ENCODE measurements at places on chromosomes 6 and 20.

DNA sequence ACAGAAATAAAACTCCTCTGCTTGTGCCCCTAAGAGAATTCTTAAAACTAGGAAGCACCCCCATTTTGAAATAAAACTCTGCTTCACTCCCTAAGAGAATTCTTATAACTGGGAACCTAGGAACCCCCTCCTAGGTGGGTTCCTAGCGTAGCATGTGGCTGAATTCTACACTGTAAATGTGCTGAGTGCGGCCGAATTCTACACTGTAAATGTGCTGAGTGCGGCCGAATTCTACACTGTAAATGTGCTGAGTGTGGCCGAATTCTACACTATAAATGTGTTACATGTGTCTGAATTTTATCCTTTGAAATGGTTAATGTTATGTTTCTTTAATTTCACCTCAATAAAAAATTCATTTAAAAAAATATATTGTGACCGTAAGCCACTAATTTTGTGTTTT is 79.3 kb downstream of the PSMB1 start:
- no peak for DNase-seq

GRCh38 chr6:96532399-96532798 is 10.8 kb downstream of the UFL1 start:
- no peak for DNase-seq

GRCh38 chr6:157631838-157632614 is 191.0 kb upstream of the SNX9 start:
- DNase-seq, result no peak

- DNase-seq, result no peak
Measured at GRCh38 chr6:90739339-90739738, 152.5 kb upstream of the MAP3K7 start.

GRCh38 chr20:54065601-54066038 is 4.8 kb downstream of the BCAS1 start:
- DNase-seq, result no peak

DNA sequence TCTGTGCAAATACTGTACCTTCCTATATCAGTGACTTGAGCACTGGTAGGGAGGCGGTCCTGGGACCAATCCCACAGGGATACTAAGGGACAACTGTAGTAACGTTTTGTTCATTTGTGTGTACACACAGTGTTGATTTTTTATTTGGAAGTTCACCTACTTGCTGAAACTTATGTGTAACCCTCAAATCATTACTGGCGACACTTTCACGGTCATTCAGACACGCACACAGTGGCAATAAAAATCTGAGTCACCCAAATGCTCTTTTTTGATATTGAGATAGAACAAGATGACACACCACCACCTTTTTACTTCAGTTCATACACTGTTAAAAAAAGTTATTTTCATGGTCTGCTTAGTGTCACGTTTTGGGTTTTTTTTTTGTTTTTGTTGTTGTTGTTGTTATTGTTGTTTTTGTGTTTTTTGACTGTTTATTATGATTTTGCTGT is 79.8 kb downstream of the QKI start:
- no peak for DNase-seq

- no peak for DNase-seq
Measured at GRCh38 chr20:53574819-53575218, 18.8 kb downstream of the ZNF217 start.

DNA sequence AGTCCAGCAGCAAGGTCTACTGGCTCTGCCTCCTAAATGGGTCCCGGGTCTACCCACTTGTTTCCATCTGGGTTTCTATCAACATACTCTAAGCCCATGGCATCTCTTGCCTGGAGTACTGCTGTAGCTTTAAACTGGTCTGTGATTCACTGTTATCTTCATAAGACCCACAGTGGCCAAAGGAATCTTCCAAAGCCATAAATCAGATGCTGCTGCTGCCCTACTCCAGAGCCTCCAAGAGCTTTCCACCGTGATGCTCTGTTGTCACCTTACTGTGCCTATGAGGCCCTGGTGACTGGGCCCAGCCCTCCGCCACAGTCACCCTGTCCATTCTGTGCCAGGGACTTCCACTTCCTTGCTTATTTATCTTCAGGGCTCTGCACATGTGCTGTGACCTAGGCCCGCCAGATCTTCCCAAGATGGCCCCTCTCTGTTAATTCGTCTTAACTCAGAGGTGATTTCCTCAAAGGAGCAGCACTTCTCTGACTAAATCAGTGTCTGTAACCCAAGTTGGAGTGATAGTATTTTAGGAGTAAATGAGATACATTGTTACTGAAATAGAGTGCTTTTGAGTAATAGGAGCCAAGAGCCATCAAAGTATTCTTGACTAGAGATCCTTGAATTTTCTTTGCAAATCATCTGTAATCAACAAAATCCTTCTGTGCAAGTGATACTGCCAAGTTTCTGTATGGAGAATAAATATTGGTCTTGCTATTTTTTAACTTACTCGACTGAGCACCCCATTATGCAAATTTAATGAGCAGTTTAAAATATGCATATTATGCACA is 102.5 kb downstream of the PPP1R14C start:
- DNase-seq, result no peak

DNA sequence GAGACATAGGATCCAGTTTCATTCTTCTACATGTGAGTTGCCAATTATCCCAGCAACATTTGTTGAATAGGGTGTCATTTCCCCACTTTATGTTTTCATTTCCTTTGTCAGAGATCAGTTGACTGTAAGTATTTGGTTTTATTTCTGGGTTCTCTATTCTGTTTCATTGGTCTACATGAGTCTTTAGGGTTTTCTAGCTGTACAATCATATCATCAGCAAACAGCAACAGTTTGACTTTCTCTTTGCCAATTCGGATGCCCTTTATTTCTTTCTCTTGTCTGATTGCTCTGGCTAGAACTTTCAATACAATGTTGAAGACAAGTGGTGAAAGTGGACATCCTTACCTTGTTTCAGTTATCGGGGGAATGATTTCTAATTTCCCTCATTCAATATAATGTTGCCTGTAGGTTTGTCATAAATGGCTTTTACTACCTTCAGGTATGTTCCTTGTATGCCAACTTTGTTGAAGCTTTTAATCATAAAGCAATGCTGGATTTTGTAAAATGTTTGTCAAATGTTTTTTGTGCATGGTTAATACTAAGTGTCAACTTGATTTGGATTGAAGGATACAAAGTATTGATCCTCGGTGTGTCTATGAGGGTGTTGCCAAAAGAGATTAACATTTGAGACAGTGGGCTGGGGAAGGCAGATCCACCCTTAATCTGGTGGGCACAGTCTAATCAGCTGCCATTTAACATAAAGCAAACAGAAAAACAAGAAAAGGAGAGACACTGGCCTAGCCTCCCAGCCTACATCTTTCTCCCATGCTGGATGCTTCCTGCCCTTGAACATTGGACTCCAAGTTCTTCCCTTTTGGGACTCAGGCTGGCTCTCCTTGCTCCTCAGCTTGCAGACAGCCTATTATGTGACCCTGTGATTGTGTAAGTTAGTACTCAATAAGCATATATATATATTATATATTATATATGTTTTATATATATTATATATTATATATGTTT is 23.3 kb downstream of the MICA start:
- no peak for DNase-seq

DNA sequence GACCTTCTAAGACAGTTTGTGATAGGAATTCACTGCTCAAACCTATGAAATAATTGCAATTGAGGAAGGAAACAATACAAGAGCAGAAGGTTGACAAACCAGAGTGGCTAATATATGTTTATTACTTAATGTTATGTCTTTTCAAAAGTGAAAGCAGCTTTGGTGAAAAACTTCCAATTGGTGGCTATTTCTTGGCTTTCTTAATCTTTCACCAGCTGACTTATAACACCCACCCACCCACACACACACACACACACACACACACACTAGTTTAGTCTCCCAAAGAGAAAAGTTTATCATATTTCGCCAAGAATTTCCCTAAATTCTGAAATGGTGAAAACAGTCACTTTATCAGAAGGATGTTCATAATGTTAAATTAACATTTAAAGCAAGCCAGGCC is 583.5 kb downstream of the EYS start:
- DNase-seq, result no peak
